ENCODE measurements at places on chromosomes 2 and 18.

DNA sequence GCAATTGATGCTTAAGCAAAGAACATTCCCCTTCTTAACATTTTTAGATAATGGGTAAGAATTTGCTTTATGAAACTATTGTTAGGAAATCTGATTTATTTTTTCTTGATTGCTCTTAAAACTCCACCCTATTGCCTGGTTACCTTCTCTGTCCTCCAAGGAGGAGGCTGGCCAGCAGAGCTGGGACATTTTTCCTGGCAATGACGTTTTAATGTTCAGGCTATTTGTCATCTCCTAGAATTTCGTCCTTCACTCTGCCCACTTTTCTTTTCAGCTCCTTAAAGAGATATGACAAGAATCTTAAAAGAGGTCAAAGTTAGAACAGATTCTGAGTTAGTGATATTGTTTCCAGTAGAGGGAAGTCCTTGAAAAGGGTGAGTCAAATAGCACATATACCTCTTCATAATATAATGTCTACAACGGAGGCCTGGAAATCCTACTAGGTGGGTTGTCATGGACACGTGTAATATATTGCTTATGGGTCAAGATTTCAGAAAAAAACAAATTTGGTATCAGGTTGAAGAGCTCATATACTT lies 141.0 kb downstream of the CMPK2 start:
- no peak for DNase-seq

DNA sequence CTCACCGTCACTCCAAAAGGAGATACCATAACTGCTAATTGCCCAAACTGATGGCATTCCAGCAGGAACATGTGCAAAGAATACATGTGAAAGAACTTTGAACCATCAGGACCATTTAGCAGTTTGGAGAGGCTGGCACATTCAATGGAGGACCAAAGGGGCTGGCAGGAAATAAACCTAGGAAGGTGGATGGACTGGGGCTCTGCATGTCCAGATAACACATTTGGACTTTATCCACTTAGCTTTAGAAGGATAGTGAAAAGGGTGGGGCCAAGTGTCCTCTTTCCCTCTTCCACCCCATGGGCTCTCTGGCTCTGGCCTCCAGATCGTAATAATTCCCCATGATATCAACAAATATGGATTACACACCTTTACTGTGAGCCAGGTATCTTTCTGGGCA lies 80.0 kb upstream of the STPG4 start:
- DNase-seq = no peak

GRCh38 chr2:138665937-138666336 lies 114.3 kb downstream of the NXPH2 start:
- no peak for DNase-seq

GRCh38 chr2:1505031-1505441 lies 91.8 kb downstream of the TPO start:
- DNase-seq = no peak

DNA sequence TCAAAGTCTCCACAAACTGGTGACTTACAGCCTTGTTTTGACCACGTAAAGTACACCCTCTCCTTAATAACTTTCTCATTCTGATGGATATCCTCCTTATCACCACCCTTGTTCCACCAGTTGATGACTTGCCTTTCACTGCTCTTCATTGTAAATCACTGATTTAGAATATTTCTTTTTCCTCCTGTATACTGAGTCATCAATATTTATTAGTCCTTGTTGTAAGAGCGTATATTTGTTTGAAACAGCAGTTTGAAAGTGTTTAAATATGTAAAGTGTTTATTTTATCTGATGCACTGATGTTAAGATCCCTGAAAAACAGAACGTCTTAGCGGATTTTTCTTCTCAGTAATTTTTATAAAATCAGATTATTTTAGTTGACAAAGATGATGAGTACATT lies 34.2 kb upstream of the DYSF start:
- no peak for DNase-seq

DNA sequence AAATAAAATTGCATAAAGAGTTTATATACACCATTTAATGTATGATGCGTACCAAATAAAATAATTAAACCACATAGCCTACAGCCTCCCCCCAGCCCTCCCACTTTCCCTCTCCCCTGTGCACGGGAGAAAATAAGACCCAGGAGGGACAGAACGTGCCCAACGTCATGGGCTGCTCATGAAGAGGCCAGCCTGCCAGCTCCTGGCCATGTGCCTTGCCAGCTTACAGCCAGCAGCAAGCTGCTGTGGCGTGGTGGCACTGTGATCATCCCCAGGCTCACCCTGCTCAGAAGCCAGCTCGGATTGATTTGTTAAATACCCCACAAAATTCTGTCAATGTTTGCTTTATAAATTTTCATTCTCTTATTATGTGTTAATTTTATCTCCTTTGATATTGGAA lies 7.6 kb downstream of the GPR148 start:
- DNase-seq = no peak

DNA sequence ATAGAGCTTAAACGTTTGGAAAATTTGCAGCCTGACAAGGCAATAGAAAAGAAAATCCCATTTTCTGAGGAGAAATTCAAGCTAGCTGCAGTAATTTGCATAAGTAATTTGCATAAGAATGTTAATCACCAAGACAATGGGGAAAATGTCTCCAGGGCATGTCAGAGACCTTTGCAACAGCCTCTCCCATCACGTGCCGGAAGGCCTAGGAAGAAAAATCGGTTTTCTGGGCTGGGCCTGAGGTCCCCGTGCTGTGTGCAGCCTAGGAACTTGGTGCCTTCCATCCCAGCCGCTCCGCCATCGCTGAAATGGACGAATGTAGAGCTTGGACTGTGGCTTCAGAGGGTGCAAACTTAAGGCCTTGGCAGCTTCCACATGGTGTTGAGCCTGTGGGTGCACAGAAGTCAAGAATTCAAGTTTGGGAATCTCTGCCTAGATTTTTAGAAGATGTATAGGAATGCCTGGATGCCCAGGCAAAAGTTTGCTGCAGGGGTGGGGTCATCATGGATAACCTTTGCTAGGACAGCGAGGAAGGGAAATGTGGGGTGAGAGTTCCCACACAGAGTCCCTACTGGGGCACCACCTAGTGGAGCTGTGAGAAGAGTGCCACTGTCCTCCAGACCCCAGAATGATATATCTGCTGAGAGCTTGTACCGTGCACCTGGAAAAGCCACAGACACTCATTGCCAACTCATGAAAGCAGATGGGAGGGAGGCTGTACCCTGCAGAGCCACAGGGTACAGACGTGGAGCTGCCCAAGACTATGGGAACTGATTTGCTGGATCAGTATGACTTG lies 164.6 kb downstream of the GULP1 start:
- DNase-seq = no peak

- no peak for DNase-seq
These were observed 24.8 kb downstream of the GATA6 start for GRCh38 chr18:22194151-22194598.

DNA sequence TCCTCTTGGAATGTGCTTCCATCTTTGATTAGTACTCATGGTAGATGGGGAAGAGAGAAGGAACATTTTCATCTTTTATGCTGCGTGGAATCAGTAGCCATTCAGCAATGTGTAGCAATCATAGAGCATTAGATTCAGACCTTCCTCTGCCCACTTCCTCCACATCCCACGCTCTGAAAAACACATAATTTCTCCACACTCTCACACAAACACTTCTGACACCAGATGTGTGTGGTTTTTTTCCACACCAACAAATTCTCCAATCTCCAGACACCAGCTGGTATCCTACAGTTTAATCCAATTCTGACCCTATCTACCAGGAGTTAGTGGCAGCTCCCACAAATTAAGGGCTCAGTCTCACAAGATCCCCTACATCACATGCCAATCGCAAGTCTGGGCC lies 103.3 kb downstream of the AOX1 start:
- no peak for DNase-seq

DNA sequence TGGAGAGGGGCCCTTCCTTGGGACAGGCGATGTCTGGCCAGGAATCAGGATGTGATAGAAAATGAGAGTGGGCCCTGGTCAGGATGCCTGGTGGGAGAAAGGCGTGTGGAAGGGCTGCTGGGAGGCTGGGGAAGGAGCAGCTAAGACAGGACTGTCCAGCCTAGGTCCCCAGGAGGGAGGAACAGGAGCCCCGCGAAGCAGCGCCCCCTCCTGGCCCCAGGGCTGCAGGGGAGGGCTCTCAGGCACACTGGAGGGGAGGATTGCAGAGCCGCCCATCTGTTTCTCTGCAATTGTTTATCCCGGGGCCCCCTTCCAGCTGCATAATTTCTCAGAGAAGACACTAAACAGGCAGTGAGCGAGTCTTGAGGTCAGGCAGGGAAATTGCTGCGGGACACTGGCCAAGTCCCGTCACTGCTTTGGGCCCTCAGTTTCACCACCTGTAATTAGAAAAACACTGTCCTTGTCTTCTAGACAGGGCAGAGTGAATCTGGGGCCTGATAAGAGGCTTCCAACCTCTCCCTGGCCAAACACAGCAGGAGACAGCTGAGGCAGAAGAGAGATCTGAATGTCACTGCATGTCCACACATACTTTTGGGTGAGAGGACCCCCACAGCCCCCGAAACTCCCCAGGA lies 3.9 kb upstream of the NPPC start:
- DNase-seq = peak; percentile 62

- no peak for DNase-seq
These were observed 48.7 kb upstream of the OTOF start for GRCh38 chr2:26526589-26526988.

Data from coronary artery (tissue), 2 donors.